ENCODE measurements at places on chromosomes 7 and 10. TPM values are rescaled to one million over a fixed set of nuclear protein-coding genes. Genes with fewer than 3 reads are reported as not detected.

- DNase-seq, result peak; percentile 50
These were observed 311.6 kb upstream of the SEMA3A start for GRCh38 chr7:84506151-84506550.

The SPDYE5 gene
- not detected for total RNA-seq

- no peak for DNase-seq
These were observed 160.7 kb downstream of the MAD1L1 start for GRCh38 chr7:2072042-2072441.

- DNase-seq, result no peak
These were observed 5.0 kb downstream of the R3HCC1L start for GRCh38 chr10:98139431-98139830.

GRCh38 chr10:6719561-6719960, 139.5 kb upstream of the PRKCQ start:
- no peak for DNase-seq

GRCh38 chr7:30313348-30313747, 29.0 kb downstream of the ZNRF2 start:
- no peak for DNase-seq

GRCh38 chr7:3436112-3436511, 135.1 kb downstream of the SDK1 start:
- no peak for DNase-seq

GRCh38 chr10:62451611-62451975, 77.4 kb downstream of the ZNF365 start:
- DNase-seq, result no peak

DNA sequence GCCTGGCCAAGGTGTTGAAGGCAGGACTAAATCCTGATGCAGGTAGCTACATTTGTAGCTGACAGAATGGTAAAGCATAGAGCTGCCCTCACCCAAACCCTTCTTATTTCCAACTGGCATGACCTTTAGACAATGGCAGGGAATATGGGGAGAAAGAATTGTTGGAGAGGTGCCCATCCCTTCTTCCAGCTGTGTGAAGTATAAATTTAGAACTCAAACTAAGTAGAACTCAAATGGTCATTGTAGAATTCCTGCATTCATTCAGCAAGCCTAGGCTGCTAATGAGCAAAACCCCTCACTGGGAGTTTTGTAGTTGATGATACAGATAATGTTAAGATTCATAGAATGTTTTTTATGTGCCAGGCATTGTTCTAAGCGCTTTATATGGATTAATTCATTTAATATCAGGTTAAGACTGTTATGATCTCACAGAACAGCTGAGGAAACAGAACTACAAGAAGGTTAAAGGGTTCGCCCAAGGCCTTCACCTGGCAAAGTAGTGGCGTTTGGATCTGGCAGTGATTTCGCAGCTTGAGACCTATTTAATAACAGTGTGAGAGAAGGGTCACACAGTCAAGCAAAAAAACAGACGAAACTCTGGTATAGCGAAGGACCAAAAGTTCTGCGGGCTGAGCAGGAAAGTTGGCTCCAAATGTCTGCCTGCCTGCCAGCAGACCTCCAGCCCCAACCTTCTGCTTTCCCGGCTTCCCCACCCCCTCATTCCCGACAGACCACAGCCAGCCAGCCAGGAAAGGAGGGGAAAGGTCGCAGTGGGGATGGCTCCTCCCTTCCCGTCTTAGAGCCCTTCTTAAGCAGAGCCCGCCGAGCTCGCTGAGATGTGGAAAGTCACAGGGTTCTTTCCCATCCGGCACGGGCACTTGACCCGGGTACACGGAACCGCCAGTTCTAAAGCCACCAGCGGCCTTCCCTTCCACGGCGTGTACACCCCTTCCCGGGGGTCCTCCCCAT, 1.6 kb upstream of the HILPDA start:
- no peak for DNase-seq

The ASB4 gene
- total RNA-seq, result not detected

GRCh38 chr7:69796416-69796815, 198.1 kb downstream of the AUTS2 start:
- DNase-seq, result no peak

DNA sequence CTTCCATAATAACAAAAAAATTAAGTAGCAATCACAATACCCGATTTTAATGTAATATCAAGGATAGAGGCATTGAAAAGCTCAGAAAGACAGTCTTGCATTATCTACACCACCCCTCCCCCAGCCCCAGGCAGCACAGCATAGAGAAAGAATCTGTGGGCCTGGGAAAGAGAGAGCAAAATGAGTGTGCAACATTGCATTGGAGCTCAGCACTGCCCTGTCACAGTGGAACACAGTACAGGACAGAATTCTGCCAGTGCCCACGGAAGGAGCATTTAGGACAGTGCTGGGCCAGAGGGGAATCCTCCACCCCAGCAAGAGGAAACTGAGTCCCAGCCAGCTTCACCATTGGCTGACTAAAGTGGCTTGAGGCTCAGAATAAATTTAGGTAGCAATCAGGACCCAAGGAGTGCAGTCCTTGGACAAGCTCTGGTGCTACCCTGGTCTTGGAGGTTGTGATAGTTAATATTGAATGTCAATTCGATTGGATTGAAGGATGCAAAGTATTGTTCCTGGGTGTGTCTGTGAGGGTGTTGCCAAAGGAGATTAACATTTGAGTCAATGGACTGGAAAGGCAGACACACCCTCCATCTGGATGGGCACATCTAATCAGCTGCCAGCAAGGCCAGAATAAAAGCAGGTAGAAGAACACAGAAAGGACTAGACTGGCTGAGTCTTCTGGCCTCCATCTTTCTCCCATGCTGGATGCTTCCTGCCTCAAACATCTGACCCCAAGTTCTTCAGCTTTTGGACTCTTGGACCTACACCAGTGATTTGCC, 234.4 kb downstream of the ANK3 start:
- DNase-seq, result no peak

DNA sequence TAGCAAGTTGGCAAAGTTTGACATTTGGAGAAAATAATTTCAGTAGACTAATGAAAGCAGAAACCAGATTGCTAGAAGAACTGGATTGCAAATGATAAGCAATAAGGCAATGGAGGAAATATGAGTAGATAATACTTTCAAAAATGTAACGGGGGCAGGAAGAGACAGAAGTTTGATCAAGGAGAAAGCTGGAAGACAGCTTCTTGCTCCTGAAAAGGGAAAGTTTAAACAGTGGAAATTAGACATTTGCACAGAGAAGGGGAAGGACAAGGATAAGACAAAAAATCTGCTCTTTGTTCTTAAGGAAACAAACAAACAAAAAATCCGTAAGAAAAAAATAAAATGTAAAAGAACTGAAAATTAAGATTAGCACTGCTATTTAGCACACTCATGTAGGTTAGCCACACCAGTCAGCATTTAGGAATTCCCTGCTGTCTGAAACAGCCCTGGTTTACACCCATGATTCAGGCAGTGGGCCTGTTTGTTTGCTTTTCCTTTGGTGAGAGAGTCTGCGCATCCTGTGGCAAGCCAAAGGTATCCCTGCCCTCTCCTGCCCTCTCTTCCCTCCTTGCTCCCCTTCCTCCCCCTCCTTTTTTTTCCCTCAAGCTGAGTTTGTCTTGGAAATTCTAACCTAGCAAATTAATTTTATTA, 104.3 kb upstream of the CAV2 start:
- DNase-seq, result peak; percentile 88

The SFTPD gene
- not detected for total RNA-seq

DNA sequence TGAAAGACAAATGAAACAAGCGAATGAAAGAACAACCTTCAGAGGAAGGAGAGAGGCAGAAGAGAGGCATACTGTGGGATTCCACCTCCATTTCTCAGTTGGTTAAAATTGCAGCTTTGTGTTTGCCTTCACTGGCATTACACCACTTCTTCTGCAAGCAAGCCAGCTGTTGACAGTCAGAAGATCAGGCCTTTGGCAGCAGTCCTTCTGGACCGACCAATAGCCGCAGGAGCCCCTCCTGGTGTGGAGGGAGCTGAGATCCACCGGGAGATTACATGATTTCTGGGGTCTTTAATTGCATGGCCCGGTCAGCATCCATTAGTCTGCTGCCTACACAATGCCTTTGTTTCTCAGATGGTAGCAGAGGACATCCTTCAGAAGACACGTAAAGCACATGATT, 206.7 kb downstream of the ADAM12 start:
- DNase-seq, result no peak

GRCh38 chr7:133911724-133912123, 215.4 kb upstream of the LRGUK start:
- no peak for DNase-seq

The WNT8B gene
- not detected for total RNA-seq

The NME8 gene
- not detected for total RNA-seq

The TCAF2 gene
- 2.3 TPM for total RNA-seq

GRCh38 chr10:78973901-78974616, 94.7 kb upstream of the ZMIZ1 start:
- DNase-seq, result peak; percentile 30

DNA sequence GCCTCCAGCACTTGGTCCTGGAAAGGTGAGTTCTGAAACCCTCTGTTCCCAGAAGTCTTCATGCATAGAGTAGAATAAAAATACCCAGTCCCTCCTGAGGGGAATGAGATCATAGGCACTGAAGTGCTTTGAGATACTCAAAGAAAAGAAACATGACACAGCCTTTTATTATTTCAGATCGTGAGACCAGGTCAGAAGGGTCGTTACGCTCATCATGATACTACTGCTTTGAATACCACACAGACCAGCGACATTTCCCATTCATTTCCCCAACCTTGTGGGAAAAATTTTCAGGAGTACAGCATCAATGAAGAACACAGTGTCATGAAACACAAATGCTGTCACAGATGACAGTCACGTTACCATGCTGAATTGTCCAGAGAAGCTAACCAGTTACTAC, 15.0 kb downstream of the CLRN3 start:
- no peak for DNase-seq

DNA sequence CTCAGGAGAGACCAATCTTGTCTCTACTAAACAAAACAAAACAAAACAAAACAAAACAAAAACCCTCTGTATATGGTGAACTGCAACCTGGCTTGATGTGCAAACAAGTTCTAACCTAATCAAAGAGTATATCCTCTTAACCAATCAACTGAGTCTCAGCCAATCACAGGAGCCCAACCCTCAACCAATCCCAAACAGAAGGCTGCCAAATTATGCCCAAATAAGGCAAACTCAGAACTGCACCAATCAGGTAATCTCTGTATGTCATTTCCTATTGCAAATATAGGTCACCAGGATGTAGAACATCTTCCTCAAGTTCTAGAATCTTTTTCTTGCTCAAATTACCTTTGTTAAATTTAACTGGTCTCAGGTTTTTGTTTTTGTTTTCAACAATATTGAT, 5.2 kb downstream of the FAM133B start:
- no peak for DNase-seq

DNA sequence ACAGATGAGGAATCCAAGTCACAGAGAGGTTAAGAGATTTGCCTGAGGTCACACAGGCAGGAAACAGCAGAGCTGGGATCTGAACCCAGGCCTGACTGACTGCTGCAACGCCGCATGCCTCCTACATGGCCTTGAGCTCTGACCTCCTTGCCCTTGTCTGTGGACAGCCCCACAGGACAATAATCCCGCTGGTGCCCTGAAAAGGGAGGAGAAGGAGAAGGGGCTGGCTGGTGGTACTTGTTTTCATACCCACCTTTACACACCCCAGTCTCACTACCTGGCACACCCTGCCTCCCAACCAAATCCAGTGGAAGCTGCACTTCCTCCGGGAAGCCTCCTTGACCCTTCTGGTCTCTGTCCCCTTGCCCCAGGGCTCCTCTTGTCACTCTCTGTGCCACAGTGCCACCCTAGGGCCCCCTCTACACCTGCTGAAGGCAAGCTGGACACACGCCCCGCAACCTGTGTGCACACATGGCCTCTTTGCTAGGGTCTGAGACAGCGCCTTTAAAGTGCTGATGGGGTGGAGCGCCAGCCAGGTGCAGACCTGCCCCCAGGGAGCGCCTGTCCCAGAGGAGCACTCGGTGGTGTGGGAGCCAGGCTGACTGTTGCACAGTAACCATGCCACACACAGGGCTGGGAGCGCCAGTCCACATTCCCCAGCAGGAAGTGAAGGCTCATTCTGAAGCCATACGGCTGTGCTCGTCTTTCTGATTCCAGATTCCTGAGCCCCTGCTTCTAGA, 38.6 kb downstream of the ZCCHC24 start:
- no peak for DNase-seq

DNA sequence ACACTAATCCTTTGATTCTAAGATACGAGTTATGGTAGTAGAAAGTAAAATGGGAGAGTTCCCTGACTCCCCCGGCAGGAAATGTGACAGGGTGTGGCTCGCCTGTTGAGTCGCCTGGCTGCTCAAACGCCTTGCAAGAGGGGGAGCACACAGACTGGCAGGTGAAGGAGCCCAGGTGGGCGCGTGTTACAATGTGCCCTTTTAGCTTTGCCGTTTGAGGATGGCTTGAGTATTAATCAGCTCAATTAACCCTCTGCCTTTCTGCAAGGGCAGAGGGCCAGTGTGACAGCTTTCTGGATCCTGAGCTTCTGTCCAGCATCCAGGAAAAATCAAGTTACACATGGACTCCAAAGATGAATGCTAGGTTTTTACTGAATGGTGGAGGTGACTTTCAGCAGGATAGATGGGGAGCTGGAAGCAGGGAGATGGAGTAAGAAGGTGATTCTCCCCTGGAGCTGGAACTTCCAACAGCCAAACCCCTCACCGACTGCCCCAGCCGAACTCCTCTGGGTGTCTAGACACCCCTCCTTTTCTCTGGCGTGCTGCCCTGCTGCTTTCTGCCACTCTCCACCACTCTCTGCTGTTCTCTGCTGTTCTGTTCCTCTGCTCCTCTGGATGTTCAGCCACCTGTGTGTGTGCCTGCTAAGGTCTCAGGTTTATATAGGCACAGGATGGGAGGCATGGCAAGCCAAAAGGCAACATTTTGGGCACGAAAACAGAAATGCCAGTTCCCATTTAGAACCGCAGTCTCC, 548.8 kb upstream of the KCND2 start:
- no peak for DNase-seq

DNA sequence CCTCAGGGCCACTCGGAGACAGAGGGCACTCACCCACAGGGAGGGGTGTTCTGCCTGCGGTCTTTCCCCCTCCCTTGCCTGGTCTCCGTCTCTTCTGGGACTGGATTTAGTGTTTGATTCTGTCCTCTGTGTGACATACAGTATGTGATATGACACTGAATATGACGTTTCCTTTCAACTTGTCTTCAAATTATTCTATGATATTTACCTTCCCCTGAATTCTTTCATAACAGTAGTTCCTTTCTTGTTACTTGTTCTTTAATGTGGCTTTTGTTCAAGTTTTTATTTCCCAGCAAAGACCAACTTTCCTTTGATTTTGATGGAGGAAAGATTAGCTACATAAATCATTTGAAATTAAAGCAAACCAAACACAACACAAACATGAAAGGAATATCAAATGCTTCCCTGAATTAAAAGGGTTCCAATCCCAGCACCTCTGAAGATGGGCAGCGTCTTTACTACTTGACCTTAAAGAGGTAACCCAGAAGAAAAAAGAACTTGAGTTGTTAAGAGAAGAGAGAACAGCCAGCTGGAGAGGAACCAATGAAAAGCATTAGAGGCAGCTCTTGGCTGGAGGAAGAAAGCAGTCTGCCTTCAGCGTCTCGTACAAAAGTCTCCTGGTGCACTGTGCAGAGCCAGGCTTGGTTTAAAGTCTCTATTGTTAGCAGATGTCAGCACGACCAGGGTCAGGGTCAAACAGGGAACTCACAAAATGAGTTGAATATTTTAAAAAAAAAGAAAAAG, 18.3 kb upstream of the RHEB start:
- no peak for DNase-seq

- no peak for DNase-seq
These were observed 298.7 kb downstream of the BAMBI start for GRCh38 chr10:28975891-28976531.
